Activated CD8-positive, alpha-beta T cell treated with anti-CD3 and anti-CD28 coated beads for 36 hours (primary cell): ENCODE measurements at places on chromosomes 6 and 20. TPM values are rescaled to one million over a fixed set of nuclear protein-coding genes. Genes with fewer than 3 reads are reported as not detected.

EDN1 gene
- not detected for total RNA-seq

ZBTB24 gene
- total RNA-seq: 11.8 TPM

IP6K3 gene
- total RNA-seq: not detected

- H3K4me3 ChIP-seq: peak overlapping the region; percentile 51
- H3K36me3 ChIP-seq: peaks cover 7% of the 10 kb centered on the region
- no peaks in the 10 kb centered on the region for H3K27me3 ChIP-seq
- DNase-seq: peak; percentile 91
- H3K27ac ChIP-seq: peak overlapping the region; percentile 99
These were observed 77.1 kb downstream of the SGK1 start for GRCh38 chr6:134240665-134241431.

DNA sequence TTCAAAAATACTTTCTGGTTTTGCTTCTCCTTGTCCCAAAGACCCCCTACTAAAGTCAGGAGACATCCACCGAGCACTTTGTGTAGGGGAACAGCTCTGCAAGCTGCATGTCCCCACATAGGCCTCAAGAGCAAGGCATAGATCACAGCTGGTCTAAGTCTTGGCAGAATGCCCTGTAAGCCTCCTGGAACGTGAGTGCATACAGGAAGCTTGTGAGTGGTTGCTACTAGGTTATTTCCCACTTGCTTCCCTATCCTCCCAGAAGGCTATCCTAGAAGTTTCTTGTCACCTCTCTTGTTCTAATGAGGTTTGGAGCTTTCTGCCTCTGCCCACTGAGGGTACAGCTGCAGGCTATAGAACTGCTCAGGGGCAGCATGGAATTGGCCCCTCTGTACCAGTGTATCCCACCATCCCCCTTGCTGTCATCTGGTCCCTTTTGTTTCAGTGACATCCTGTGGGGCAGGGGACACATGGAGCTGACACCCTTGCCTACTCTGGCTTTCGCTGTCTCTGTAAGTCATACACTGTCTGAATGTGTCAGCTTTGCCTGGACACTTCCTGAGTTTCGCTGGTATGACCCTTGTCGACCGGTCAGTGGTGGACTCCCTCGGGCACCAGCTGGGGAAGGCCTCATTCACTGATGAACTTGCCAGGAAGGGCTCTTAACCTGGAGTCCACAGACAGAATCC, 35.6 kb upstream of the KCNK16 start:
- H3K27me3 ChIP-seq: peaks cover 2% of the 10 kb centered on the region
- H3K36me3 ChIP-seq: no peaks in the 10 kb centered on the region
- H3K4me1 ChIP-seq: peaks cover 3% of the 10 kb centered on the region
- H3K4me3 ChIP-seq: no peak overlapping the region
- DNase-seq: no peak

DNA sequence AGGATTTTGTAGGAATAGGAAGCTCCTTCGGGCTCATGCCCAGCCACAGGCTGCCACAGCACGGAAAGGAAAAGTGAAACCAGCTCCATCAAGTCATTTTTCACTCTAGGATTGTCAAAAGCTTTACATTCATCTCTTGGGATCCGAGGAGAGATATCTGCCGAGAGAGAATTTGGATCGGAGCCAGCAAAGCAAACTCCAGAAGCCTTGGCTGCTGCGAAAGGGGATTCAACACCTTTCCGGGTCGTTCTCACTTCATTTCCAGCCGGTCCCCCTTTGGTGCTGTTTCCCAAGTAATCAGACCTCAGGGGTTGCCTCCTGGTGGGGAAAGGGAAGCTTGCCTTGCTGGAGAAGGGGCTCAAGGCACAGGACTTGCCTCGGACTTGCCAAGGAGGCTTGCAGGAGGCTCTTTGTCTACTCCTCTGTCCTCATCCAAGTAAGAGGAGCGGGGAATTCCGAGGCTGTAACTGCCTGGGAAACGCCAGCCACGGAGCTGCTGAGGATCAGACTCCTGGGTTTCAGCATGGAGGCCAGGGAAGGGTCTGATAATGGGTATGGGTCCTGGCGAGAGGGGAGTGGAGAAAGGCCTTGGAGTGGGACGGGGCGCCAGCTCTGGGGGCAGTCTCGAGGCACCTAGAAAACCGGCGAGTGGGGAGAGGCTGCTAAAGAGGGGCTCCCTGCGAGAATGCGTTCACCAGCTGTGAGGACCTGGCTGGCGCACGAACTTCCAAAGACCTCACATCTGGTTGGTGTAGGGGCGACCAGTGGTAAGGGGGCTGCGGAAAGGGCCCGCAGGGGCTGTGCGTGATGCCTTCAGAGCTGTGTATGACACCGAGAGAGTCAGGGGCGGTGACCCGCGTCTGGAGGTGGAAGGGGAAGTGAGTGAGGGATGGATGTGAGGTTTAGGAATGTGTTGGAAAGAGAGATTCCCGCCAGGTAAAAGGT, 702 bp downstream of the ETV7 start:
- no peaks in the 10 kb centered on the region for H3K36me3 ChIP-seq
- peak overlapping the region; percentile 76 for H3K4me3 ChIP-seq
- peak; percentile 18 for DNase-seq
- peaks cover 26% of the 10 kb centered on the region for H3K27me3 ChIP-seq

DNA sequence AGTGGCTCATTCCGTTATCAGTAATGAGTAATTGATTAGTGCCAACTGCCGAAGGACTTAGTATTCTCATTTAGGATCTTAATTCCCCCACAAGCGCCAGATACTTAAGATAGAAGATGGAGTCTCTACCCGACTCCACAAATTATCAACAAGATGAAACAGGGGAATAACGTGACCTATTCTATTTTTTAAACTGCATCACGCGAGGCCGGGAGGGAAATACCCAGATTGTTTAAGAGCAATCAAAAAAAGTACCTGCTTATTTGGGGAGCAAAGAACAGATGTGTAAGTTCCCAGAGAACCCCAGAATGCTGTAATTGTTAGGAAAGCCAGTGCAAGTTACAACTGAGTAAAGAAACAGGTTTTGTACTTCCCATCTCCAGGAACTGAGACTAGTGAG, 1.1 kb upstream of the MAP3K5 start:
- peak overlapping the region; percentile 96 for H3K27ac ChIP-seq
- peak overlapping the region; percentile 83 for H3K4me3 ChIP-seq
- peaks cover 27% of the 10 kb centered on the region for H3K4me1 ChIP-seq
- peak; percentile 50 for DNase-seq

GRCh38 chr6:89660981-89661380, 22.4 kb upstream of the LYRM2 start:
- H3K27ac ChIP-seq: no peak overlapping the region
- no peaks in the 10 kb centered on the region for H3K27me3 ChIP-seq
- H3K4me1 ChIP-seq: no peaks in the 10 kb centered on the region
- H3K36me3 ChIP-seq: peaks cover 53% of the 10 kb centered on the region
- no peak for DNase-seq
- H3K4me3 ChIP-seq: no peak overlapping the region

DNA sequence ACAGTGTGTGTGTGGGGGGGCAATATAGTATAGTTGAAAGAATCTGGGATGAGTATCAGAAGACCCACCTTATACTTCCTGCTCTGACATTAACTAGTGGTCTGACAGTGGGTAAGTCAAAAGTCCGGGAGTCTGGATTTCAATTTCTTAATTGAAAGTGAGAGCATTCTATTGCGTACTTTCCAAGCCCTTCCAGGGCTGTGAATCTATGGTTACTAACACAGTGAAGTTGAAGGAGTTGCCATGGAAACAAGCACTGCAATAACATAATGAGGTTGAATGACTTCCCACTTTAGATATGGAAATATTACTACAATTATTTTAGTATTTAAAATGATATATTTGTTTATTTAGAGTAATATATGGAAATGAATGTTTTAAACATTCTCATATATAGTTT, 80.2 kb downstream of the MLIP start:
- no peaks in the 10 kb centered on the region for H3K27me3 ChIP-seq
- H3K27ac ChIP-seq: no peak overlapping the region
- no peak for DNase-seq
- H3K4me1 ChIP-seq: no peaks in the 10 kb centered on the region

DNA sequence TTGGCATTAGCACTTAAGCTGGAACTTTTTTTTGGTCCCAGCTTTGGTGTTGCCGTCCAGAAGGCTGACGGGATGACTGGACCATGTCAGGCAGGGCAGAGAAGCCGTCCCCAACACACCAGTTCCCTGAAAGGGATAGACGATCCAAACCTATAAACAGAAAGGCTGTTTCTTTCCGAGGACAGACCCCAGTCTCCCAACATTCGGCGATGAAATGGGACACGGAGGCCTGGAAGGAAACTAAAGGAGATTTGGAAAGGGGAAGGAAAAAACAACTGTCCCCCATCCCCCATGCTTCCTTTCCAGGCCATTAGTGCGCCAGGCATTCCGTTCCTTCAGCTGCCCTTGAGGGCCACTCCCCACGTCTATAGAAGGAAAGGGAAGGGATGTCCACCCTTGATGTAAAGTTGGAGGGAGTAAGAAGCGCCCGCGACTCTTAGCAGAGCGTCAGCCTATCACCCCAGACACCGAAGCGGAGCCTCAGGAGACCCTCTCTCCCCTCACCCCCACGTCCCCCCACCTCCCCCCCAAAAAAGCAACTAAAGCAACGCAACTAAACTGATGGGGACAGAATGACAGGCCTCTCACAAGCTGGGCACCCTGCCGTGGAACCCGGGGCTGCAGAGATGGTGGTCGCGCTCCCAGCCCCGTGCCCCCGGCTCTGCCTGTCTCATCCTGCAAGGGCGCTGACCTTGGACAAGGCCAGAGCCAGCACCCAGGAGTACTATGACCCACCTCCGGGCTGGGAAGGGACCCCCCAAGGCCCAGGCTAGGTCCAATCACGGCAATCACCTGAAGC, 638 bp downstream of the BLCAP start:
- H3K4me3 ChIP-seq: peak overlapping the region; percentile 78
- DNase-seq: no peak
- peaks cover 46% of the 10 kb centered on the region for H3K4me1 ChIP-seq
- peak overlapping the region; percentile 100 for H3K27ac ChIP-seq
